Cardiac atrium fibroblast (primary cell): ENCODE measurements at places on chromosomes 1 and 21. TPM values are rescaled to one million over a fixed set of nuclear protein-coding genes. Genes with fewer than 3 reads are reported as not detected.

The CFHR2 gene
- total RNA-seq: not detected in 2 replicates

The FAM72C gene
- total RNA-seq: 0.36 and 1.5 TPM in 2 replicates

The NID1 gene
- total RNA-seq: 167 and 328 TPM in 2 replicates

The RNPC3 gene
- total RNA-seq: 6.5 and 9.9 TPM in 2 replicates

The LRRC8C gene
- total RNA-seq: 6.9 and 7.6 TPM in 2 replicates
